ENCODE measurements at places on chromosomes 12 and 14.

- no peak for DNase-seq
Measured at GRCh38 chr14:55688566-55688965, 108.6 kb downstream of the KTN1 start.

GRCh38 chr14:56156096-56156495 is 37.9 kb downstream of the PELI2 start:
- no peak for DNase-seq

GRCh38 chr14:21096438-21096837 is 2.0 kb downstream of the ZNF219 start:
- DNase-seq: no peak

GRCh38 chr14:58131386-58131785 is 20.6 kb downstream of the ARMH4 start:
- no peak for DNase-seq

DNA sequence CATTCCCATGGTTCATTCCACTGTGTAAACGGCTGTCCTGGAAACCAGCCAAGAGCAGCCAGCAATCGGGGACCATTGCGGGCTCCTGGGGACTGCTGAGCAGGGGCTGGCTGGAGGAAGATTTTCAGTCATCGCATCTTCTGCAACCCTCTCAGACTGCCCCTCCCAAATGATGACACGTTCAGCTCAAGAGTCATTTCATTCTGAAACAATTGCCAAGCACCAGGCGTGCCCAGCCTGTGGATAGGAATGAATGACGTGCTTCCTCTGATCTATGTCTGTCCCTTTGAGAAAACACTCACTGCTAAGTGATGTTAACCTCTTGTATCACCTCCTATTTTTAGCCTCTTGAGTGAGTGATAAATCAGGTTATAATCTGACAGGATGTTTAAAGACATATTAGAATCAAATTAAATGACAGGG is 62.0 kb downstream of the NDUFA12 start:
- peak; percentile 41 for DNase-seq

GRCh38 chr12:130177635-130178242 is 15.5 kb downstream of the FZD10 start:
- no peak for DNase-seq

GRCh38 chr12:67742461-67742860 is 93.9 kb downstream of the DYRK2 start:
- no peak for DNase-seq

GRCh38 chr14:74613211-74613914 is 1.3 kb upstream of the LTBP2 start:
- DNase-seq: no peak

DNA sequence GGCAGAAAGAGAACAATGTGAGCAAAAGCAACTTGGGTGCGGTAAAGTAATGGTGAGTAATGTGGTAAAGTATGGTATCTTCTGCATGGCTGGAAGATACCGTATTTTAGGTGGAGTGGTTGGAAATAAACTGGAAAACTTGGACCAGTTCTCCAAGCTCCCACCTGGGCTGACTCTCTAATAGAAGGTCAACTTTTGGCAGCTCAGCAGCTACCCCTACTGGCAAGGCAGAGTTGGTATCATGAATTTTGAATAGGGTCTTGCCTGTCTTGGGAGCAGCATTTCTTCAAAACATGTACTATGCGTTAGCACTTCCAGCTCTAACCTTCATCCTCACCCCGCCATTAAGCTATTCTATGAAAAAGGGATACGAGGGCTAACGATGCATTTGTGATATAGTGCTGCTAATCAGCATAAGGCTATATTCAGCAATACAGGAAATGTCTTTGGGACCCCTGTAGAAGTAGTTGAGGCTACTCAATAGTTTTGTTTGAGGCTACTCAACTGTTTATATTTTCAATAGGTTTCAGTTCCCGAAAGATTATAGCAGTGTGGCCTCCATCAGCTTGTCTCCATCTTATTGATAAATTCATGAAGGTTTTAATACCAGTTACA is 276.3 kb upstream of the FAR2 start:
- no peak for DNase-seq

DNA sequence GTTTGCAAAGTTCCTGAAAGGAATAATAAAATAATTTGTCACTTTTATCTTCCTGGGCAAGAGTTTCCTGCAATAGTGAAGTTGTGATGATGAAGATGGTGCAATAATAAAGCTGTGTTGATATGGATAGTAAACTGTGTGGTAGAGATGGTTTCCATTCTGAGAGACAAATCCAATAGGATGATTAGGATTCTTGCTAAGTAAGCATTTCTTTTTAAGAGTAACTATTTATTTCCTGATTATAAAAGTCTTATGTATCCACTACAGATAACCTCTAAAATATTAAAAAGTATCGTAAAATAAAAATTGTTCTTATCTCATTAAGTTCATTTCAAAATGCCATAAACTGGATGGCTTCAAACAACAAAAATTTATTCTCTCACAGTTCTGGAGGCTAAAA is 28.7 kb downstream of the TSPAN11 start:
- DNase-seq: no peak

GRCh38 chr14:65906344-65906743 is 493.8 kb downstream of the FUT8 start:
- DNase-seq: no peak

GRCh38 chr12:70550180-70550577 is 87.0 kb downstream of the PTPRB start:
- no peak for DNase-seq

DNA sequence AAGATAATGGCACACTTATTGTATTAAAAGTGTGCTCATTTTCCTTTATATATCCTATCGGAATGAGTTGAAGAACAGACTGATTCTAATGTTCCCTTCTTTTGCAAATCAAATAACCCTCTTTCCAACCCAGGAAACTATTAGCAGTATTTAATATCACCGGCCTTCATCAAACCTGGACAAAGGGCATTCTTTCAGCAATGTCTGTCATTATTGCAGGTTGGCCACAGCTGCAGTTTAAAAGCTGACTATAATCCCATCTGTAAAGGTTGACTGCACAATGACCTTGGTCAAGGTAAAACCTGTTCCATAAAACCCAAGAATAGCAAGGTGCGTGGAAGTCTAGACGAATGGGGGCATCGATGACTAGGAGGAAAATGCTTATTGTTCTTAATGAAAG is 472.3 kb upstream of the SOX5 start:
- no peak for DNase-seq

DNA sequence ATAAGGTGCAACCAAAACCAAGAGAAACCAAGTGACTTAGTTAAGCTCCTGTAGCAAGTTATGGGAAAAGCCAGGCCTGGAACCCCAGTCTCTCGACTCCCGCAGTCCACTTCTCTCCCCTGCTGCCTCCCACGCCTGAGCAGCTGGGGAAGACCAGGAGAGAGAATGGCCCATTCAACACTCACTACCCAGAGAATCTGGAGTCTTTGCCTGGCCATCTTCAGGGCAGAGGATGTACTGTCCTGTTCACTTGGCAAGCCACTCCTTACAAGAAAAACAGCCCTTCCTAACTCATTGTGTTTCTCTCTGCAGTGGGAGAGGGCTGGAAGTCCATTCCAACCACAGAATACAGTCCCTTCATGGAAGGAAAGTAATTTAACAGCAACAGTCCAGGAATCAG is 1.8 kb downstream of the PITPNM2 start:
- no peak for DNase-seq

- DNase-seq: no peak
Measured at GRCh38 chr14:23469906-23470403, 452 bp downstream of the NGDN start.

DNA sequence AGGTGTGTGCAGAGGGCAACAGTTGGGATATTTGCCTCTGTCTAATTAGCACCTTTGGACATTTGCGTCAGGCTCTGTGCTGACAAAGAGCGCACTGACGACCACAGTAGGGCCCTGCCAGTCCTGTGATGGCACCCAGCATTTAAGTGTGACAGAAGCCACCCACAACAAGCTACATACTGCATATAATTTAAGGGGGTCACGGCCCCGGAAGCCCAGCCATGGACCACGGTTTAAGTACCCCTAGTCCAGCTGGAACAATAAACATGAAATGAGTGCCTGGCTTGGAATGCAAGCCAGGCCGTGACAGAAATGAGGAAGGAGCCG is 16.8 kb upstream of the DYNC1H1 start:
- no peak for DNase-seq

DNA sequence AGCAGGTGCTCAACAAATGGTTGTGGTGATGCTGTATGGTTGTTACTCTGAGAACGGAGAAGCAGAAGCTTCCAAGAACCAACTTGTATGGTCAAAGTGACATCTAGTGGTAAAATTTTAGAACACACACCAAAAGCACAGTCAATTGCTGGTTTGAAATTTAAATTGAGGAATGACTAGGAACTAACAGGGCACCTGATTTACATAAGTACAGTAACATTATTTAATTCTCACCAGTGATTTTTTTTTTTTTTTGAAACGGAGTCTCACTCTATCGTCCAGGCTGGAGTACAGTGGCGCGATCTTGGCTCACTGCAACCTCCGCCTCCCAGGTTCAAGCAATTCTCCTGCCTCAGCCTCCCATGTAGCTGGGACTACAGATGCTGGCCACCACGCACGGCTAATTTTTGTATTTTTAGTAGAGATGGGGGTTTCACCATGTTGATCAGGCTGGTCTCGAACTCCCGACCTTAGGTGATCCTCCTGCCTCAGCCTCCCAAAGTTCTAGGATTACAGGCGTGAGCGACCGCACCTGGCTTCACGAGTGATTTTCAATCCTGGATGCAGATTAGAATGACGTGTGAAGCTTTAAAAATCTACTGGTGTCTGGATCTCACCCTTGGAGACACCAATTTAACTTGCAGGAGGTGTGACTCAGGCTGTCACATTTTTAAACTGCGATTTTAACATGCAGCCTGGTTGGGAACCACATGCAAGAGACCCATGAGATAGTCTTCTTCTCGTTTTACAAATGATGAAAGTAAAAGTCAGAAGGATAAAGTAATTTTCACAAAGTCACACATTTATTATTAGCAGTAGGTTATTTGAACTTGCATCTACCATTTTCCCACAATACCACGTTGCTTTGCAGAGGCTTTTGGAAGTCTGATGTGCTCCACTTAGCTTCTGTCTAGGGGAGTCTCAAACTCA is 14.1 kb upstream of the NUMB start:
- DNase-seq: peak; percentile 87

GRCh38 chr14:99209409-99209808 is 62.6 kb downstream of the BCL11B start:
- no peak for DNase-seq

DNA sequence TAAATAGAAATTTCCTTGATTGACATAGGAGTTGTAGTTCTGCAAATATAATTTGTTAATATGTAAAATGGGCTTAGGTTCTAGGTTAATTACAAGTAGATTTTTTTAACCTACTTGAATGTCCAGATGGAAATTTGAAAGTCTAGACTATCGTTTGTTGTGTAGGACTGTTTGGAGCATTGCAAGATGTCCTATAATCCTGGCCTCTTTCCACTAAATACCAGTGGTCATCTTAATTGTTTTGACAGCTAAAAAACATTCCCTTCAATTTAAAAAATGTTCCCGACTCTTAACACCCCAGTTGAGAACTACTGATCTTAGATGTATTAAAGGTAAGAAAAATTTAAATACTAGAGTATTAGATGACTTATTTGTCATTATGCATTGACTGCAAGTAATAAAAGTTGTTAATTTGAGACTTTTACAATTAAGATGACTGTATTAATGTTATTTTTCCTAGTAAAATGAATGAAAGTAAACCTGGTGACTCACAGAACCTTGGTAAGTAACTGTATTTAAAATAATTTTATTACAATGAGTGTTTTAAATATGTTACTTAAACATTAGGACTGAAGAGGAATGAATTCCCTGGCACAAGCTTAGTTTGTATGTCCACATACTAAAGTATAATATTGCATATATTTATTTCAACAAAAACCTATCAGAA is 21.8 kb downstream of the G2E3 start:
- DNase-seq: no peak

- no peak for DNase-seq
Measured at GRCh38 chr14:90815572-90815821, 733 bp downstream of the TTC7B start.

- no peak for DNase-seq
Measured at GRCh38 chr12:6631549-6631961, 4.2 kb downstream of the LPAR5 start.

GRCh38 chr12:94749890-94750289 is 99.5 kb upstream of the TMCC3 start:
- DNase-seq: no peak

Data from DMS79 treated with DMSO at 0.1 percent for 48 hours (cell line).